ENCODE measurements at places on chromosomes 2 and 18.

- H3K4me3 ChIP-seq = no peak overlapping the region
- DNase-seq = no peak
- no peaks in the 10 kb centered on the region for H3K27me3 ChIP-seq
- no peak overlapping the region for H3K27ac ChIP-seq
- H3K36me3 ChIP-seq = no peaks in the 10 kb centered on the region
Observed at GRCh38 chr2:199160081-199160480, 297.7 kb downstream of the SATB2 start.

- H3K4me1 ChIP-seq = peaks cover 4% of the 10 kb centered on the region
- H3K27me3 ChIP-seq = peaks cover 59% of the 10 kb centered on the region
- H3K4me3 ChIP-seq = no peak overlapping the region
- DNase-seq = peak; percentile 25
- H3K36me3 ChIP-seq = peaks cover 3% of the 10 kb centered on the region
Observed at GRCh38 chr2:199488772-199489400, 31.1 kb upstream of the SATB2 start.

GRCh38 chr2:98543214-98543613, 65.1 kb downstream of the COA5 start:
- no peak for DNase-seq
- peaks cover 35% of the 10 kb centered on the region for H3K4me1 ChIP-seq
- no peak overlapping the region for H3K4me3 ChIP-seq
- no peaks in the 10 kb centered on the region for H3K27me3 ChIP-seq

DNA sequence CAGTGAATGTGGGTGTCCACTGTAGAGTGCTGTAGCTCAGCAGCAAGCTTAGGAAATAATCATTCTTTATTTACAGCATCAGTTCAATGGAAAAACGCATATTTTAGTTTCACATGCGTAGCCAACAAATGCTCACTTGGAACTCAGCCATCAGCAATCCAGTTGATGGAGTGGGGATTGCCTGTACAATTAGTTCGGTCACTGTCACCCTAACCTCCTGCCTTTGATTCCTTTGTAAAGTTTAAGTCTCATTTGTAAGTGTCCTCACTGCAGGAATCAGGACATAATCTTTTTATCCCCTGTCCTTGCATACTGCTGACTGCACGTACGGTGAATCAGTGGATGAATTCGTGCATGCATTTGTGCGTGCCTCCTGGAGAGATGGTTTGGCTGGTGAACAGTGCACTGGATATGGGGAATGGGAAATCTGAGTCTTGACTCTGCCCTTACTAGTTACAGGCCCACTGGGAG, 55.9 kb downstream of the RAB31 start:
- H3K36me3 ChIP-seq = no peaks in the 10 kb centered on the region
- no peak overlapping the region for H3K4me3 ChIP-seq
- no peak for DNase-seq
- H3K27me3 ChIP-seq = peaks cover 38% of the 10 kb centered on the region

- no peak overlapping the region for H3K4me3 ChIP-seq
- H3K4me1 ChIP-seq = peaks cover 48% of the 10 kb centered on the region
- H3K27me3 ChIP-seq = no peaks in the 10 kb centered on the region
- H3K27ac ChIP-seq = no peak overlapping the region
- DNase-seq = no peak
Observed at GRCh38 chr2:9756692-9757250, 86.5 kb upstream of the TAF1B start.

- H3K27ac ChIP-seq = no peak overlapping the region
- no peaks in the 10 kb centered on the region for H3K4me1 ChIP-seq
- no peak for DNase-seq
- no peak overlapping the region for H3K4me3 ChIP-seq
- H3K27me3 ChIP-seq = peaks cover 21% of the 10 kb centered on the region
Observed at GRCh38 chr2:108169982-108170625, 69.7 kb upstream of the SULT1C3 start.

GRCh38 chr2:229980431-229981184, 58.3 kb downstream of the FBXO36 start:
- peaks cover 8% of the 10 kb centered on the region for H3K4me1 ChIP-seq
- peak overlapping the region; percentile 61 for H3K4me3 ChIP-seq
- no peak overlapping the region for H3K27ac ChIP-seq
- H3K27me3 ChIP-seq = no peaks in the 10 kb centered on the region

DNA sequence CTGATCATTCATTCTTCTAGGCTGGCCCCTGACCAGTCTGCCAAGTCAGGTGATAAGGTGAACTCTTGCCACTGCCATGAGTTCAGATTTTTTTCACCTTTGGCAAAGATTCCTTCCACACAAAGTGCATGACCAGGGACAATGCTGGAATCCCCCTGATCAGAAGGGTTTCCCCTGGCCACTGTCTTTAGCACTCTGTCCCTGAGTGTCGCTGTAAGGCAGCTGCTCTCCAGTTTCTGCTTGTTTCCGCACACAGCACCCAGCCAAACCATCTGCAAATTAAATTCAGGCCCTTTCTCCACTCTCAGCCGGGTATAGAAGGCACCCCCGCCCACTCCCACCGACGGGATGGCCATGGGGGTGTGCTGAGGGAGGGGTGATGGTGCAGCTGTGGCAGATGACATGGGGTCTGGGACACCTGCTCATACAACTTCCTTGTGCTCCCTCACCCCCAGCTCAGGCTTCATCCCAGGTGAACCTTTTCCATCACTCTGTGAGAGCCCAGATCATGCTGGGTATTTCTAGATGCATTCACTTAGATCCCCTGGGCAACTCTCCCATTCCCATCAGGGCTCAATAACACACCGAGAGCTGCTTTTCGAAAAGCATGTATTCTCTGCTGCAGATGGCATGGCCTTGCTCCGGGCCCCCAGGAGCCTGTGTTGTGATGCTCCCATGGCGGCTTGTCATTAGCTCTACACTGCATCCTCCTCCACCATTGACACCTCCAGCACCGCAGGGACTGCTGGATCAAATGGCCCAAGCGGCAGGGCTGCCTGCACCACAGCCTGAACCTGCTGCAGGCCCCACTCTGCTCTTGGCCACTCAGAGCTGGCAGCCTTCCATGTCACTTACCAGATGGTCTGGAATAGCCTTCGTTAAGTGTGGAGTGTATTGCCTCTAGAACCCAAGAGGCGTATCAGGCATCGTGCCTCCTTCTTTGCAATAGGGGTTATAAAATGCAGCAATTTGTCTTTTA, 52.3 kb upstream of the ROCK2 start:
- peaks cover 27% of the 10 kb centered on the region for H3K27me3 ChIP-seq
- DNase-seq = no peak
- H3K36me3 ChIP-seq = peaks cover 2% of the 10 kb centered on the region
- H3K4me1 ChIP-seq = no peaks in the 10 kb centered on the region
- H3K4me3 ChIP-seq = no peak overlapping the region
- H3K27ac ChIP-seq = no peak overlapping the region

GRCh38 chr2:175282300-175282699, 100.8 kb upstream of the ATP5MC3 start:
- no peak for DNase-seq
- no peaks in the 10 kb centered on the region for H3K36me3 ChIP-seq
- H3K27ac ChIP-seq = no peak overlapping the region
- H3K4me1 ChIP-seq = no peaks in the 10 kb centered on the region

DNA sequence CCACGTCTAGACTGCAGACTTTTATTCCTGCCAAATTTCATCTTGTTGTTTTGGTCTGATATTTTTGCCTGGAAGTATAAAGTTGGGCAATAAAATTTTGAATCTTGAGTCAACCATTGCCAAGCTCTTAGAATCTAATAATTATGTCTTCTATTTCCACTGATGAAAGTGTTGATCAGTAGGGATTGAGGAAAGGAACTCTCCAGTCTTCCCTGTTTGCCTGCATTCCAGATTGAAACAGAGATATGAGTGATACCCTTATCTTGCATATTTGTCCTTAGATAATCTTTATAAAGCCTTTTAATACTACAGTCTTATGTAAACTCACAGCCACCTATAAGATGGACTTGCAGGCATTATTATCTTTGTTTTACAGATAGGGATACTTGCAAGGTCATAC, 45.5 kb upstream of the UBE2E3 start:
- H3K27me3 ChIP-seq = peaks cover 6% of the 10 kb centered on the region
- peaks cover 12% of the 10 kb centered on the region for H3K4me1 ChIP-seq
- no peak overlapping the region for H3K27ac ChIP-seq

GRCh38 chr2:232456296-232457120, 555 bp downstream of the ALPI start:
- no peak overlapping the region for H3K4me3 ChIP-seq
- H3K27ac ChIP-seq = no peak overlapping the region
- DNase-seq = no peak
- no peaks in the 10 kb centered on the region for H3K4me1 ChIP-seq
- no peaks in the 10 kb centered on the region for H3K36me3 ChIP-seq
- H3K27me3 ChIP-seq = peaks cover 44% of the 10 kb centered on the region

GRCh38 chr2:27736031-27736889, 35.3 kb upstream of the MRPL33 start:
- no peak for DNase-seq
- H3K36me3 ChIP-seq = no peaks in the 10 kb centered on the region
- peaks cover 6% of the 10 kb centered on the region for H3K4me1 ChIP-seq
- H3K27me3 ChIP-seq = peaks cover 8% of the 10 kb centered on the region

GRCh38 chr2:179059026-179059700, 9.2 kb upstream of the CCDC141 start:
- no peak overlapping the region for H3K4me3 ChIP-seq
- H3K4me1 ChIP-seq = no peaks in the 10 kb centered on the region
- H3K27ac ChIP-seq = no peak overlapping the region
- H3K36me3 ChIP-seq = no peaks in the 10 kb centered on the region

- H3K4me3 ChIP-seq = no peak overlapping the region
- DNase-seq = no peak
- H3K27me3 ChIP-seq = no peaks in the 10 kb centered on the region
- peaks cover 2% of the 10 kb centered on the region for H3K36me3 ChIP-seq
Observed at GRCh38 chr2:241821460-241822263, 12.7 kb downstream of the NEU4 start.

DNA sequence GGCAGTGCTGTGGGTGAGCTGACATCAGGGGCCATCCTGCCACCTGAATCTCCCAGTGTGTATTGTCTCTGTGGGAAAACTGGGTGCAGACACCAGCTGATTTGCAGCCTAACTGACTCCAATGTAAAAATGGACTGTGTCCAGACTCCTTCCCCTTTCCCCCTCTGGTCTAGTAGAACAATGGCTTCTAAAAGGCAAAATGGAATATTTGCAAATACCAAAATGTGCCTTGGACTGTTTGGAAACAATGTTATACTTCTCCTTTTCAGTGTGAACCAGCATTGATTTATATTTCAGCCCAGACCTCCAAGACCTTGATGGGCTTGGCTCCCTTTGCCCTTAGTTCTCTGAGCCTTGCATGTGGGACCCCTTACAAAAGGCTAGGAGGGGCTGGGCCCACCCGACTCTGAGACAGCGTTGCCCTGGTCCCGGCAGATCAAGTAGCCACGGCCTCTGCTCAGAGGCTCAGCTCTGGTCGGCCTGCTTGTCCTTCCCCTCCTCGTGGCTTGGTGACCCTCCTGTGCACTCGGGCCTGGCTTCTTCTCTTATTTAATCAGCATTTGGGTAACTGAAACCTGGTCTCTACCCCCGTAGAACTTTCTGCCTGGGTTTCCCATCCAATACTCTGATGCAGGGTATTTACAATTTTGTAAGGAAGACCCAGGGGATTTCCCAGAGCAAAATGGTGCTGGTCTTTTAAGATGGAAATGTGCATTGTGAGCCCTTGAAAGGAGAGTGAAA, 18.0 kb upstream of the ACKR3 start:
- peaks cover 63% of the 10 kb centered on the region for H3K4me1 ChIP-seq
- H3K4me3 ChIP-seq = peak overlapping the region; percentile 80
- no peaks in the 10 kb centered on the region for H3K27me3 ChIP-seq
- H3K27ac ChIP-seq = peak overlapping the region; percentile 94

DNA sequence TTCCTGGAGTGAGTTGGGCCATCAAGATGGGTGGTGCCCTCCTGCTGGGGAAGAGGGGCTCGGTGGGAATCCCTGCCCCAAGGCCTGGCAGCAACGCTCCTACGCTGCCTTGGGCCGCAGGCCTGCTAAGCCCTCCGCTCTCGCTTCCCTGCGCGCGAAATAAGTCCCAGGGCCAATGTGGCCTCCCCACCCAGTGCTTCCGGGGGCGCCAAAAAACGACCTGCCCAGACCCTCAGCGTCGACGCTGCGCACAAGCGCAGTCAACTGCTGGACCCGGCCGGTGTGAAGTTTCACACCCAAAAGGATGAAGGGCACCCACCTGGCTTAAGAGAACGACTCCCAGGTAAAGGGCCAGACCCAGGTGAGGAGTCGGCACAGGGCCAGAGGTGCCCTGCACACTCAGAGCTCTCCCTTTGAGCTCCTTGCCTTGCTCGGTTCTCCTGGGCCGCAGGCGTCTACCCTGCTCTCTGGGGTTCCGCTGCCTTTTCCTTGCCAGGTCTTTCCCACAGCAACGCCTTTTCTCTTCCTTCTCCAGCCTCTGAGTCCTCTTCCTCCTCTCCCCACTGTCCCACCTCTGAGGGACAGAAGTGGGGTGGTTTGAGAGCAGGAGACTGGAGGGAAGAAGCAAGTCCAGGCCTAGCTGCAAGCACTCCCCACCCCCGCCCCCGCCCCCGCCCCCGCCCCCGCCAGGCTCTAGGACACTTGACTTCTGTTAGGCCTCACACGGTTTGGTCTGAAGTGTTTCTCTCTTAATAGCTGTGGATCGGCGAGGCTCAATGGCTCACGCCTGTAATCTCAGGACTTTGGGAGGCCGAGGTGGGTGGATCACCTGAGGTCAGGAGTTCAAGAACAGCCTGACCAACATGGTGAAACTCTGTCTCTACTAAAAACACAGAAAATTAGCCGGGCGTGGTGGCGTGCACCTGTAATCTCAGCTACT, at the start of gene DNAJC5G:
Gene DNAJC5G (plus strand): TSS at position 223 of the 940 bp plus-strand sequence. CDS start 1,296 bp downstream, outside the sequence.
- H3K4me3 ChIP-seq = no peak within 1 kb of the TSS
- H3K27ac ChIP-seq = no peak within 1 kb of the TSS
- peaks cover 3% of the 10 kb centered on the region for H3K36me3 ChIP-seq

DNA sequence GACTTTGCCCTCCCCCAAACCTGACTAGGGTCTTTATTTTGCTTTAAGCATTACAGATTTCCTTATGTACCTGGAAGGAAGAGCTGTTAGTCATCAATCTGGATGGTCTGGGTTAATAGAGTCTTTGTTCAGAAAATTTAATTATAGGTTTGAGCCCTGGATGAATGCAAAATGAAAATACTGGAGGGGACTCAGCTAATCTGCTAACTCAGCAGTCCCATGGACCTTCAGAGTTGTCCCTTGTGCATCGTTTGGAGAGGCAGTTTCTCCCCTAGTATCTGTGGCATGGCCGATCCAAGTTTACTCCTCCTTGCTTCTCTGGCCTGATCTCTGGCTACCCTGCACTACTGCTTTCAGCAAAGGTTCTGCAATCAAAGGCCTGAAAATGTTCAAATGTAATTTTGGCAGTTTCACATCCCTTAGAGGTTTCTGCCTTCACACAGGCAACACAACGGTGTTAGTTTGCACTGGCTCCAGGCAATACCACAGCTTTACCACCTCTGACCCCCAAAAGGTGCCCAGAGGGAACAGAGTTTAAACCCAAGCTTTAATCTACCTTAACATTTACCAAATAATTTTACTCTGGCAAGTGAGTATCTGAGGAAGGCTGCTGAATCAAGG, 134.3 kb downstream of the THADA start:
- no peak overlapping the region for H3K27ac ChIP-seq
- H3K27me3 ChIP-seq = no peaks in the 10 kb centered on the region
- H3K36me3 ChIP-seq = peaks cover 12% of the 10 kb centered on the region
- DNase-seq = no peak

- no peak for DNase-seq
- peaks cover 2% of the 10 kb centered on the region for H3K36me3 ChIP-seq
- H3K4me1 ChIP-seq = peaks cover 20% of the 10 kb centered on the region
- H3K4me3 ChIP-seq = no peak overlapping the region
Observed at GRCh38 chr2:120272763-120273481, 20.3 kb downstream of the RALB start.

All from T-helper 17 cell (primary cell).